ENCODE measurements at places on chromosomes 11 and 22.

GRCh38 chr22:17105143-17106129, 15.7 kb downstream of the TMEM121B start:
- no peak for DNase-seq

- no peak for DNase-seq
Observed at GRCh38 chr11:46357483-46357936, 10.2 kb downstream of the DGKZ start.

DNA sequence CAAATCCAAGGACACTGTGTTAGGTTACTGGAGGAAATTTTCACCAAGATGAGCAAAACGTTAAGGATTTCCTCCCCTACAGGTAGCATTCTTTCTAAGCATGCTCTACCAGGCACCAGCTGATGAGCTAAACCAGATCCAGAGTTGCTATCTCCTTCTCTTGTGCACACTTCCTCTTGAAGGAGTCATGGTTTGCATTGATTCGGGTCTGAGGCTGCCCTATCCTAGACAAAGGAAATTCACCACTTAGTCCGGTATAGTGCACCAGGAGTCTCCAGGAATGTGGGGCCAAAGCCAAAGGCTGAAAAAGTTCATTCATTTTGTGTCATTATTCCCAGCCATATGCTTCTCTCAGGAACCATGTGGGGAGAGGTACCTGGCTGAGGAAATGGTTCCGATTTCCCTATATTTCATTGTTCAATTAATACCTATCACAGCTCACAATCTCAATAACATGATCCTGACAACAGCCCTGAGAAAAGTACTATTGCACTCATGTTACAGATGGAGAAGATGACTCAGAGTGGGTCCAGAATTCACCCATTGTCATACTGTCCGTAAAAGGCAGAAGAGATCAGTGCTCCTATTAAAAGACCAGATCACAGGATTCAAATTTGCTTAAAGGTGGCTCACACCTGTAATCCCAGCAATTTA, 39.1 kb downstream of the SLC35F2 start:
- no peak for DNase-seq

DNA sequence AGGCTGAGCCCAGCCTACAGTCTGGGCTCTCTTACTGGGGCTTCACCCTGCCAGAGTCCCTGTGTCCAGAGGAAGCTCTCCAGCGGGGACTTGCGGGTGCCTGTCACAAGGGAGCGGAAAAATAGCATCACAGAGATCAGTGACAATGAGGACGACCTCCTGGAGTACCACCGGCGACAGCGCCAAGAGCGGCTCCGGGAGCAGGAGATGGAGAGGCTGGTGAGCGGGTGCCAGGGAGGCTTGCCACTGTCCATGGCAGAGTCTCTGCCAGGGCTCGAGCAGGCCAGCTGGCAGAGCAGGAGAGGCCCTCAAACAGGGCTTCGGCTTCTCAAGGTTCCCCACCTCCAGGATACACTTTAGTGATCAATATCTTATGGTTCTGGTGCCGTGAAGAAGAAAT, 21.0 kb downstream of the PHLDB1 start:
- no peak for DNase-seq

GRCh38 chr11:8830641-8831040, 80.3 kb upstream of the AKIP1 start:
- no peak for DNase-seq

- peak; percentile 36 for DNase-seq
Observed at GRCh38 chr22:24996420-24996952, 44.0 kb downstream of the KIAA1671 start.

GRCh38 chr11:2655016-2655719, 44.6 kb downstream of the KCNQ1OT1 start:
- DNase-seq: no peak

DNA sequence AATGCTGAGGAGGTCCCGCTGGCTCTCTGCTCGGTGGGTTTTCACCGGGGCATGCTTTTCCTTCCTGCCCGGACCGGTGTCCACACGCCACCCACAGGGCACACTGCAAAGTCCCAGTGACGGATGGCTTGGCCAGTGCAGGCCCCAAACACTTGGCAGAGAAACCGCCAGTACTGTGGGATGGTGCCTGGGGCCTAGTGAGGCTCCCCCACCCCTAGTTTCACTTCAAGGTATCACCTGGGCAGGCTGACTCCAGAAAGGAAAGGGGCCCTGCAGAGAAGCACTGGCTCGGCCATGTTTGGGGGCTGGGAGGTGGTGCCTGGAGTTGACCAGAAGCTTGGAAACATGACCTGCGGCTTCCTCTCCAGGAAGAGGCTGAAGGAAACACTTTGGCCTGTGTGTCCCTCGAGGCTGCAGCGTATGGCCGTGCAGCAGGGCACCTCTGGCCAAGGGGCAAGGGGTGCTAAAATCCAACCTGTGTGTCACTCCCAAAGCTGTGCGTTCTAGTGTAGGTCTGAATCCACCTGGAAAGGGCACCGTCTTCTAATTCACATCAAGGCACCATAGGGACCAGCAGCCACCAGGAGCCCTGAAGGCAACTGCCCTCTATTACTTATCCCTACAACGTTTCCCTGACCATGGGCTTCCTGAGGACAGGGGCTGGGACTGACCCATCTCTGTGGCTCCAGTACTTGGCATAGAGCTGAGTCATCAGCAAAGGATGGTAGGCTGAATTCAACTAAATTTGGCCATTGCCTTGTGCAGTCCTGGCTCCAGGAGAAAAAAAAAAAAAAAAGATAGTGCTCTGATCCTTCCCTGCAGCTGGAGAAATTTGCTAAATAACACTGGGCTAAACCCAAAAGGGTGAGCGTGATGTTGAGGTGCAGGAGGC, 22.6 kb downstream of the TPBGL start:
- DNase-seq: no peak

- no peak for DNase-seq
Observed at GRCh38 chr22:23014250-23014649, 56.1 kb upstream of the GNAZ start.

GRCh38 chr11:8639655-8640054, 42.8 kb downstream of the TRIM66 start:
- no peak for DNase-seq

GRCh38 chr22:24209687-24210086, 28.4 kb downstream of the SUSD2 start:
- no peak for DNase-seq

- peak; percentile 54 for DNase-seq
Observed at GRCh38 chr11:47469361-47470179, 20.6 kb upstream of the RAPSN start.

GRCh38 chr22:33579448-33580093, 340.7 kb downstream of the LARGE1 start:
- DNase-seq: no peak

DNA sequence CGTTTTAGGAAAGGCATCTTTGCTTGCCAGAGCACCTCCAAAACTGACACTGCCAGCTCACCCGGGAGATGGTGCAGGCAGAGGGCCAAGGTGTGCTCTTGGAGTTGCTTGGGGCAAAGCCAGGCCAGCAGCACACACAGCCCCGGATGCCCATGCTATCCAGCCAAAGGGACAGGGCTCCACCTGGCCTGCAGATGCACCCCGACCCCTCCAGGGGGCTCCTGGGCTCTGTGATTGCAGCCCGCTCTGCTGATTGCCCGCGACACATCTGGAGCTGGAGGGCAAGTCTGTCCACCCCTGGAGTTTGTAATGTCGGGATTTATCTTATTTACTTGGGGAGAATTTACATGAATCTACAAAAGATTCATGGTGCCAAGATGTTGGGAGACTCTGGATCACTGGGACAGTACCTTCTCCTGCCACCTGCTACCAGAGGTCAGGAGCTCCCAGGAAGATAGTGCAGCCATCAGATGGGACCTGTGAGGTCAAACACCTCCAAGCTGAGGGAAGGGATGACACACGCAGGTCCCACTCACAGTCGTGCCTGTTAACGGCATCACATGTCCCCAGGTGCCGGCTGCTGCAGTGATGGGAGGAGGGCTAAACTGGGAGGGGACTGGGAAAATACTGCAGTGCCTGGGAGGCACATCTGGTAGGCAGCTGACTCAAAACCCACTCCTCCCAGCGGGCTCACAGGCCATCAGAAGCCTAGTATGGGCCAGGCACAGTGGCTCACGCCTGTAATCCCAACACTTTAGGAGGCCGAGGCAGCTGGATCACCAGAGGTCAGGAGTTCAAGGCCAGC, 17.2 kb downstream of the CBX7 start:
- DNase-seq: peak; percentile 13

DNA sequence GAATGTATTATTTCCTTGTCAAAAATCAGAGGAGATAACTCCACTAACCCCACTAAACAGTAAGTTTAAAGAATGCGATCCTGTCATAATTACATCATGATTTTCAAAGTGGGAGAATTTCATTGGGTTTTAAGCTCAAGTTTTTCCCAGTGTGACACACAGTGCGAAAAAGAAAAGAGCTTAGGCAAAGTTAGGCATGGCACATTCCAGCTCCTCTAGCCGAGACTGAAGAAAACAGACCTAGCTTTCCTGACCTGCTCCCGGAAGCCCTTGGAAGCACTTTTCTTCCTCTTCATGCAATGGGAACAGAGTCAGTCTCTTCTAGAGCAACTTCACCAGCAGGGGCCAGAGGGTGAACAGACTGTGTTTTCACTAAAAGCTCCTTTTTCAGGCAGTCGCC, 76.6 kb upstream of the AKIP1 start:
- DNase-seq: no peak

- peak; percentile 16 for DNase-seq
Observed at GRCh38 chr11:124867700-124868099, 2.5 kb downstream of the ROBO3 start.

- DNase-seq: peak; percentile 21
Observed at GRCh38 chr11:126607374-126607773, 251.9 kb downstream of the ST3GAL4 start.

DNA sequence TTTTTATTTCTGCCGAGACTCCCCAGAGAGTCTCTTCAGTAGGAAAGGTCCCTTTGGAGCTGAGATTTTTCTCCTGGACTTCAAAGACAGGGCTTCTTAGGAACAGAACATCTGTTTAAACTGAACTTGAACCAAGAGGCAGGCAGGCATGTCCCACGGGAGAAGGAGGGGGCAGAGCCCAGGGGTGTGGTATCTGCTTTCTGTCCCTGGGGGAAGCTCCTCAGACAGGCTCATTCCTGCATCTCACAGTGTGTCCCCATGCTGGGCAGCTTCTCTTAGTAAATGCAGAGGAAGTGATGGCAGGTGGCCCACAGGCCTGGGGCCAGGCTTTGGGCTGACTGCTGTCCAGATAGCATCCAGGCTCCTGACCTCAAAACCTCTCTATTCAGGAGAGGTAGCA, 47.3 kb downstream of the TSPAN18 start:
- DNase-seq: no peak

Measured in fibroblast of the conjunctiva (primary cell).